Stimulated activated CD4-positive, alpha-beta T cell treated with anti-CD3 and anti-CD28 coated beads, Interleukin-2, amount 100 ng/mL, for 4 hours (primary cell): ENCODE measurements at places on chromosomes 13 and 19.
A peak's percentile ranks its signal among the peaks of the same experiment; 100 is the strongest.

GRCh38 chr13:113148940-113149503 is 9.4 kb upstream of the PROZ start:
- DNase-seq, result no peak

DNA sequence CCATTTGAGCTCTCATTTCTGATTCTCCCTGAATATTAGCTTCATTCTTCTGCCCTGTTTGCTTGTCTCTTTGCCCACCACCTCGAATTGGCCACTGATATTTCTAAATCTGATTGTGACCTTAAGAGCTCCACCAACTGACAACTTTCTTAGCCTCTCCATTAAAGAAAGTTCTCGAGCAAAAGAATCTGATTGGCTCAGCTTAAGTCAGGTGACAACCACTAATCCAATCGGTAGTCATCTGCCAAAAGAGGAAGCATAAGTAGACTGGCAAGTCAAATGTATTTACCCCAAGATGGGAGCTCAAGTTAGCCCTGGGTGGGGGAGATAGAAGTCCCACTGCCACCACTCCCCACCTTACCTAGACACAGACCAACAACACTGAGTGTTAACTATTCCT is 41.5 kb downstream of the NOTCH3 start:
- no peak for DNase-seq

GRCh38 chr13:53408847-53409568 is 380.4 kb downstream of the OLFM4 start:
- DNase-seq, result no peak

GRCh38 chr13:35797991-35798390 is 321.5 kb upstream of the MAB21L1 start:
- no peak for DNase-seq

- DNase-seq, result no peak
Observed at GRCh38 chr13:20373861-20374260, 141.7 kb upstream of the GJB6 start.

- DNase-seq, result no peak
Observed at GRCh38 chr13:50798923-50799322, 44.6 kb downstream of the DLEU7 start.

GRCh38 chr13:34672631-34673030 is 269.4 kb upstream of the NBEA start:
- DNase-seq, result no peak

DNA sequence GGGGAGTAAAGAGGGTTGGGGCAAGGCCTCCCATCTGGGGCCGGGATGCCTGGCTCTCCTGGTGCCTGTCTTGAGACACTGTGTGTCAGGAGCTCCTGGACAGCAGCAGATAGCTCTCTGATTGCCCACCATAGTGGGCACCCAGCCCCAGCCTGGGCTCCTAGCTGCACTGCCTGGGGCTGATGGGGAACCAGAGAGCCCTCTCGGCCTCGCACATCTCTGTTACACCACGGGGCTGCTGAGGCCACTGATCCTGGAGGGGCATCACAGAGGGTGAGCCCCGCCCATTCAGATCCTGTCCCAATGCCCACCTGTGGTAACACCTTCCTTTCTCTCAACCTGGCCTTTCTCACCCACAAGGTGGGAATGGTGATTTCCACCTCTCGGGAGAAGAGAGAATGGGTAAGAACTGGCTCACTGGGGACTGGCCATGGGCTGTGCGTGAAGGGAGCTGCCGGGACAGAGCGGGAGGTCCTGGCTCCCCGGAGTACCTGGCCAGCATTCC is 135.9 kb downstream of the URI1 start:
- DNase-seq, result no peak

- DNase-seq, result no peak
Observed at GRCh38 chr13:66225072-66225471, 1005.1 kb downstream of the PCDH9 start.

GRCh38 chr13:27242702-27243101 is 8.7 kb upstream of the RPL21 start:
- no peak for DNase-seq

- no peak for DNase-seq
Observed at GRCh38 chr13:72218966-72219365, 352.0 kb upstream of the DACH1 start.

DNA sequence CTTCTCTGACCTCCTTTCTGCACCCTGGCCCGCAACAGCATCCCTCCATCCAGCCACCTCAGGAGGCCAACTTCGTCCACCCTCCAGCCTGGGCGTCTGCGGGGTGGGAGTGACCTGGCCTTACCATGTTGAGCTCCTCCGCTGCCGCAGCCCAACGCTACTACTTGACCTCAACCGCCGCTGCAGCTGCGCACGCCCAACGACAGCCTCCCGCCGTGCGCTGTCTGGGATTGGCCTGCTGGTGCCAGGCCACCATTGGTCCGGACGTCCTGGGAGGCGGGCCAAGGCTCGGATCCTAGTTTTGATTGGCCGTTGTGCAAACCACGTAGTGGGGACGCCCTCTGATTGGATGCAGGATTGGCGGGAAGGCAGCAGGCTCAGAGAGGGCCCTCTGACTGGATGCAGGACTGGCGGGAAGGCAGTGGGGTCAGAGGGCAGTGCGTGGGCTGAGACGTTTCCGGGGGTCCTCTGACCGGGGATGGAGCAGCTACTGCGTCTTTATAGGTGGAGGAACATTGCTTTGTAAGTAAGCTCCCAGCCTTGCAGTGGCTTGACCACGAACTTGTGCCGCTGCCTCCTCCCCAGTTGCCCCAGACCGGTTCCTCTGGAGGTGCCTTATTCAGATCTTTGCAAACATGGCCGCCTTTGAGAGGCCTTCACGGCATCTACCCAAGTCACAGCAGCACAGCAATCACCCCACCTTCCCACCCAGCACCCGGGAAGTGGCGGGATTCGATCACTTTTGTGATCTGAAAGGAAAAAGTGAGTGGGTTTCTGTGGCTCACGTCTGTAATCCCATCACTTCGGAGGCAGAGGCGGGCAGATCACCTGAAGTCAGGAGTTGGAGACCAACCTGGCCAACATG is at the start of gene TUBA3C:
Gene TUBA3C (minus strand): TSS at position 204 of the 865 bp plus-strand sequence. CDS start 77 bp downstream, at position 127.
- DNase-seq, result no peak

DNA sequence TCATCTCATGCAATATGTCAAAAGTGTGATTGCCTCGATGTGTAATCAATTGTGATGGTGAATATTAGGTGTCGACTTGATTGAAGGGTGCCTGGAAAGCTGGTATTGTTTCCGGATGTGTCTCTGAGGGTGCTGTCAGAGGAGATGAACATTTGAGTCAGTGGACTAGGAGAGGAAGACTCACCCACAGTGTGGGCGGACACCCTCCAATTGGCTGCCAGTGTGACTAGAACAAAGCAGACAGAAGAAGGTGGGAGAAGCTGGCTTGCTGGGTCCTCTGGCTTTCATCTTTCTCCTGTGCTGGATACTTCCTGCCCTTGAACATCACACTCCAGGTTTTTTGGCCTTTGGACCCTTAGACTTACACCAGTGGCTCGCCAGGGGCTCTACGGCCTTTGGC is 15.5 kb upstream of the CABP5 start:
- DNase-seq, result peak; percentile 2

DNA sequence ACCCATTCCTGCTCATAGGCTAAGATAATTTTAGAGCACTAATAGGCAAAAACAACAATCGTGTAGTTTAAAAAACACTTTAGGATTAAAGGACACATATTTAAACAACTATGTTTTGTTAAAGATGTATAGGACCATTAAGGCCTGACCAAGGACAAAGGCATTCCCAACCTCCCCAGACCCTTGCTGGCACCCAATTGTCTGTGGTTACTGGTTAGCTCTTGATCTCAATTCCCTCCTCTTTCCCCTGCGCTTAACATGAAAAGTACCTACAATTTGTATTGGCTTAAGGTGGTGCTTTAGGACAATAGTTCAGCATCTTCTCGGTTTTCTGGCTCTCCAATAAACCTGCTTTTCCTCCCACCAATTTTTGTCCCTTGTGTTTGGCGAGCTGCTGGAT is 51.0 kb downstream of the TEX26 start:
- DNase-seq, result no peak

DNA sequence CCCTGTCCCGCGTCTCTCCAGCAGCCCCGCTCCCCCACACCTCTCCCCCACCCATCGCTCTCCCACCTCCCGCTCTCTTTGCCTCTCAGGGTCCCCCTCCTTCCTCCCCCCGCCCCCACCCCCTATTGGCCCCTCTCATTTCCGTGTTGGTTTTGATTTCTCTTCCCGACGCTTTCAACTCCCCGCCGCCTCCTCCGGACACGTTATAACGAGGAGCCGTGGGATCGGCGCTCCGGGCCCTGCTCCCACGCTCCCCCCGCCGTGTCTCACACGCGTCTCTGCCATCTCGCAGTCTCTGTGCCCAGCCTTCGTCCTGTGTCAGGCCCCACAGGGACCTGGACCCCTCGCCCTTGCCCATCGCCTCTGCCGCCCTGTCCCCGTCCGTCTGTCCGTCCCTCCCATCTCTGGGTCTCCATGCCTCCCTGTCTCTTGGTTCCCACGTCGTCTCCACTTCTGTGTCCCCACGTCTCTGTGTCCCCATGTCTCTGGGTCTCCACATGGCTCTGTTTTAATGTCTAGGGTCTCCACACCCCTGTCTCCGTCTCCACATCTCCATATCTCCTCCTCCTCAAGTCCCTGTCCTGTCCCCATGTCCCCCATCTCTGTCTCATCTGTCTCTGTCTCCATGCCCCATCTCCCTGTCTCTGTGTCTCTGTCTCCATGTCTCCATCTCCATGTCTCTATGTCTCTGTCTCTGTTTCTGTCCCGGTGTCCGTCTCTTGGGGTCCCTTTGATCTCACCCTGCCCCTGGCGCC is 13.1 kb downstream of the ERFL start:
- no peak for DNase-seq

DNA sequence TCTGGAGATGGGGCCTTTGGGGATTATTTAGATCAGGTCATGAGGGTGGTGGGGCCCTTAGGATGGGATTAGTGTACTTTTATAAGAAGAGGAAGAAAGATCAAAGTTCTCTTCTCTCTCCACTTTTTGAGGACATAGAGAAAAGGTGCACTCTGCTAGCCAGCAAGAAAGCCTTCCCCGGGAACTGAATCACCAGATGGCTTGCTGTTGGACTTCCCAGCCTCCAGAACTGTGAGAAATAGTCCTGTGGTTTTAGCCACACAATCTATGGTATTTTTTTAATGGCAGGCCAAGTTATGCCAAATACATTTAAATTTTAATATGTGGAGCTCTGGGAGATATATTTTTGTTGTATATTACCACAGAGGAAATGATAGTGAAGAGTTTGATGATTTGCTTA is 385.8 kb downstream of the KLF12 start:
- DNase-seq, result no peak

DNA sequence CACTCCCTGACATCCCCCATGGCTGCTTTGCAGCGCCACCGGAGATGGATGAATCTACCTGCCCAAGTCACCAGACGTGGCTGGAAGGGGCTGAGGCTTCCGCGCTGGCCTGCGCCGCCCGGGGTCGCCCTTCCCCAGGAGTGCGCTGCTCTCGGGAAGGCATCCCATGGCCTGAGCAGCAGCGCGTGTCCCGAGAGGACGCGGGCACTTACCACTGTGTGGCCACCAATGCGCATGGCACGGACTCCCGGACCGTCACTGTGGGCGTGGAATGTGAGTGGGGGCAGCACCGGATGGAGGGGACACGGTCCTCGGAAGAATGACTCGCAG is 4.6 kb downstream of the ICAM5 start:
- no peak for DNase-seq

DNA sequence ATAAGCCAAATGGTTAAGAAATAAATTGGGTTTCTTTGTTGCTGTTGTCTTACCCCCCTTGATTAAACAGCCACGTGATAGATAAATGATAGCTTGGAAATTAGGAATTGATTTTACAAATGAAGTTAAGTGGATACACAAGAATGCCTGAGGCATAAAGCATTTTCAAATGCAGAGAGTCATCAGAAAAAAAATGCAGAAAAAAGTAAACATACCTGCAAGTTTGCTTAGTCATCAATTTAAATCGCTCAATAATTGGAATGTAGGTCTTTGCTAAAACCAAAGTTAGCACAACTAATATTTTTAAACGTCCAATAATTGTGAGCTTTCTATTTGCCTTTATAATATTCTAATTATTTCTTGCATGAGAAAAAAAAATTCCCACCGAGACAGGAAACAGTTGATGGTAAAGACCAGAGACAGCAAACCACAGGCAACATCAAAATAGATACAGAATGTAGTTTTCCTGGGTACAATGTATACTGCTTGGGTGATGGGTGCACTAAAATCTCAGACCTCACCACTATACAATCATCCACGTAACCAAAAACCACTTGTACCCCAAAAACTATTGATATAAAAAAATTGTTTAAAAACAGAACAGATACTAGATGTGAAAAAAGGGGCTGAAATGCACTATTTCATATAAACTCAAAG is 924.0 kb downstream of the PCDH9 start:
- DNase-seq, result no peak

DNA sequence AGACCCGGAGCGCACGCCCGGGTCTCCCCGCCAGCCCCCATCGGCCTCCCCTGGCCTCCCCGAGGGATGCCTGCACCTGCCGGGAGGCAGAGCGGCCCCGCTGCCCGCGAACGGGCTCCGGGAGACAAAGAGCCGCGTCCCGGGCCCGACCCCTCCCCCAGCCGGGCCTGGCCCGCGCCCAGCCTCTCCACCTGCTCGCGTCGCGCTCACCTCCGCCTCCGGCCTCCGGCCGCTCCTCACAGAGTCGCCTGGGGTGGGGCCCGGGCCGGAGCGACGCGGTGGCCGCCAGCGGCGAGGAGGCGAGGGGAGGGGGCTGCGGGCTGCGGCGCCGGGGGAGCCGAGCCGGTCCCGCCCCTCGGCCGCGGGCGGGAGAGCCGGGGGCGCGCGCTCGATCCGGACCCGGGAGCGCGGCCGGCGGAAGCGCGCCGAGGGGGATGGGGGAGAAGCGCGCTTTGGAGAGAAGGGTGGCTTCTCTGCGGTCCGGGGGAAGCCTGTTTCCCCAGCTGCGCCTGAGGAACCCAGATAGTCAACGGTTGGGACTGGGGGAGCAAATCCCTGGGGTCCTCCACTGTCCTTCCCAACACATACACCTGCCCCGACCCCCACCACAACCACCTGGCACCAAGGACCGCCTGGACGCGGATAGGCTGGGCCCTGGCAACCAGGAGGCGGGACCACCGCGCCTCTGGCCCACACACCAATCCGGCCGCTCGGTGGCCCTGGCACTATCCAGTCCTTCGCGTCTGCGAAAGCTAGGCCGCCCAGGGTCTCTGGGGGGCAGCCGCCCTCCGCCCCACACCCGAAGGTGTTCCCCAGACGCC is at the start of gene PRR36:
Gene PRR36 (minus strand): TSS at position 315 of the 821 bp plus-strand sequence. CDS start 701 bp downstream, outside the sequence.
- no peak for DNase-seq

DNA sequence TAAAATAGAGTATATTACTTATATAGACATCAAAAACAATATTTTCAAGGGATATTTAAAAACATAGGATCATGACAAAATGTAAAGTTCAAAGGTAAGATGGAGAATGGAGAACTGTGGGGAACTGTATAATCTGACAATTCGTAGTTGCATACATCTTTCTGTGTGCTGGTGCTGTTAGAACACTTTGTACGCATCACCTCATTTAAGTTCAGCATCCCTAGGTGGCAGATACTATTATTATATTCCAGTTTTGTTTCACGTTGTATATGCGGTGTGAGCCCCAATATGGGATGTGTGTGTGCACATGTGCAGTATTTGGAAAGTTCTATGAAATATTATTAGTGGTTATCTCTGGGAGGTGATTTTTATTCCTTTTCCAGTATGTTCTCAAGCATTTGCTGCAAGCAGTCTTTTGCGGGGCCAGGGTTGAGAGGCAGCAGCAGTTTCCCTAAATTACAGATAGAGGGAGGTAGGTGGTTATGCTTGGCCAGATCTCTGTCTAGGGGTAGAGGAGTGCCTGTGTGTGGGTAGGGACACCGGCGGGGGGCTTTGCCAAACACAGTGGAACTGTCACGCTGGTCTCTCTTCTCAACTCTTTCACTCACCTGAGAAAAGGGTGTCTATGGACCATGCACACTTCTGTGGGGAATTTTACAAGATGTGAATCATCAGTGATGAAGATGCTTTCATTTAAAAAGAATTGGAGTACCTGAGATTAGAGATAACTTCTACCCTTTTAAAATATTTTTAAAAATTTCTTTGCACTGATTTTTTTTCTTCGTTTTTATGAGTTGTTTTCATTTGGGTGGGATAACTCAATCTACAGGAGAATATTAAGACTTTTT is 55.6 kb upstream of the ALOX5AP start:
- no peak for DNase-seq
